ENCODE measurements at places on chromosomes 7 and 10. TPM values are rescaled to one million over a fixed set of nuclear protein-coding genes. Genes with fewer than 3 reads are reported as not detected.

DNA sequence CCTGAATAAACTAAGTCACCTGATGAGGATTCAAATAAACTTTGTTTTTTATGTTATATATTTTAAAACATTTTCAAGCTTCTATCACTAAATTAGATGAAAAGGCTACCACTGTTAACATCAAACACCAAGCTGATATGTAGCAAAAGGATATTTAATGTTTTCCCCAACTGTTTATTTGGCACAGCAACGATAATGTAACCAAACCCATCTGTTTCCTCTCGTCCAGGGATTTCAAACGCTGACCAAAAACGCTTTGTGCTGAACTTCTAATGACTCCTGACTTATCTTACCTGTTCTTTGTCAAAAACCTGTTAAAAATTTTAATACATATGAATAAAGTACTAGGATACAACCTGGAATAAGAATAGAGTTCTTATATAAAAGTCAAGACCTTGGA, 30.5 kb downstream of the DCLRE1A start:
- H3K36me3 ChIP-seq = no peaks in the 10 kb centered on the region
- no peak overlapping the region for H3K4me3 ChIP-seq
- no peaks in the 10 kb centered on the region for H3K4me1 ChIP-seq
- DNase-seq = no peak
- no peak overlapping the region for H3K27ac ChIP-seq
- H3K27me3 ChIP-seq = no peaks in the 10 kb centered on the region

ADRB1 gene
- total RNA-seq = 0.12 TPM

DNA sequence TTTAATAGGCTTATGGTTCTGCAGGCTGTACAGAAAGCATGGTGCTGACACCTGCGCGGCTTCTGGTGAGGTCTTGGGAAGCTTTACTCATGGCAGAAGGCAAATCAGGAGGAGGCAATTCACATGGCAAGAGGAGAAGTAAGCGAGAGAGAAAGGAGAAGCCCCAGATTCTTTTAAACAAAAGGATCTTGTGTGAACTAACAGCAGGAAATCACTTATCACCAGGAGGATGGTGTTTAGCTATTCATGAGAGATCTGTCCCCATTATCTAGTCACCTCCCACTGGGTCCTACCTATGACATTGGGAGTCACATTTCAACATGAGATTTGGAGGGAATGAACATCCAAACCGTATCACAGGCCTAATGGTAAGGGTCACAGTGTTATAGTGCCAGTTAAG, 678.0 kb upstream of the KCND2 start:
- H3K4me3 ChIP-seq = no peak overlapping the region
- no peak overlapping the region for H3K27ac ChIP-seq
- H3K27me3 ChIP-seq = no peaks in the 10 kb centered on the region
- no peaks in the 10 kb centered on the region for H3K36me3 ChIP-seq
- no peaks in the 10 kb centered on the region for H3K4me1 ChIP-seq

ARMS2 gene
- total RNA-seq = not detected

IGF2BP3 gene
- total RNA-seq = 120 TPM

GRCh38 chr10:79079490-79080355, 11.0 kb downstream of the ZMIZ1 start:
- H3K36me3 ChIP-seq = no peaks in the 10 kb centered on the region
- H3K4me1 ChIP-seq = peaks cover 28% of the 10 kb centered on the region
- no peak overlapping the region for H3K4me3 ChIP-seq
- peak; percentile 45 for DNase-seq
- no peak overlapping the region for H3K27ac ChIP-seq

DNA sequence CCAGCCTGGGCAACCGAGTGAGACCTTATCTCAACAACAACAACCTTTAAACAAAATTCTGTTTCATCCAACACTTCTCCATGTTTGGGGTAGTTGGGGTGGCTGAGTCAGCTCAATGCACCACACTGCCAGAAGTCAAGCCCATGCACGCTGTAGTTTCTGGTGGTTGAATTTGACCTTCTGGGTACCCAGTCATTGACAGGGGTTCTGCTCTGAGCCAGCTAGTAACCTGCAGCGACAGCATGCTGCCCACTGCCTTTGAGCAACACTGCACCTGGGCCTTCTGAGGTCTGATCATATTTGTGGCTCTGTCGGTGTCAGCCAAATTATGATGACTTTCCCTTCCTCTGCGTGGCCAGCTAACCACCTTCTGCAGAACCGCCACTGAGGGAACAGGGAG, 84.6 kb upstream of the ZNF438 start:
- no peaks in the 10 kb centered on the region for H3K4me1 ChIP-seq
- DNase-seq = no peak
- H3K36me3 ChIP-seq = no peaks in the 10 kb centered on the region
- H3K27ac ChIP-seq = no peak overlapping the region

OR9A4 gene
- not detected for total RNA-seq

Data from SJCRH30 (cell line).